ENCODE measurements at places on chromosomes 2 and 18.

DNA sequence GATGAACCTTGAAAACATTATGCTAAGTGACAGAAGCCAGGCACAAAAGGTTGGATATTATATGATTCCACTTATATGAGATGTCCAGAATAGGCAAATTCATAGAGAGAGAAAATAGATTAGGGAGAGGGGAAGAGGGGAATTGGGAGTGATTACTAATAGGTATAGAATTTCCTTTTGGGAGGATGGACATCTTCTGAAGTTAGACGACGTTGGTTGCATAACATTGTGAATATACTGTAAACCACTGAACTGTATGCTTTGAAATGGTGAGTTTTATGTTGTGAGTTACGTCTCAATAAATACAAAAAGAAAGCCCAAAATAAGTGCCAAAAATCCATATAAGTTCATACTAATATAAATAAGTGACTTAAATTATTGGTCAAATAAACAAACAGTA is 18.6 kb upstream of the CYP26B1 start:
- DNase-seq: no peak

DNA sequence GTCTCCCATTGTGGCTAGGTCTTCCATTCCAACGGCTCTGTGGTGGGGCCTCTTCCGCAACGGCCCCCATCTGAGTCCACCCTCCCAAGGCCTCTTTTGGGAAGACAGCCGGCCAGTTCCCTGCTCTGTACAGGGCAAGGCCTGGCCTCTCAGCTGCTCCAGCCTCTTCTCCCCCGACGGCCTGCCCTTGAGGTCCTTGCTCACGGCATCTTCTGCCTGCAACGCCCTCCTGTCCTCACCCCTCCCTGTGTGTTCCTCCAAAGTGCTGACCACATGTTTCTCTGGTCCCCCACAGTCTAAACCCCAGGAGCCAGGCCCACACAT is 16.0 kb downstream of the HS6ST1 start:
- DNase-seq: no peak

DNA sequence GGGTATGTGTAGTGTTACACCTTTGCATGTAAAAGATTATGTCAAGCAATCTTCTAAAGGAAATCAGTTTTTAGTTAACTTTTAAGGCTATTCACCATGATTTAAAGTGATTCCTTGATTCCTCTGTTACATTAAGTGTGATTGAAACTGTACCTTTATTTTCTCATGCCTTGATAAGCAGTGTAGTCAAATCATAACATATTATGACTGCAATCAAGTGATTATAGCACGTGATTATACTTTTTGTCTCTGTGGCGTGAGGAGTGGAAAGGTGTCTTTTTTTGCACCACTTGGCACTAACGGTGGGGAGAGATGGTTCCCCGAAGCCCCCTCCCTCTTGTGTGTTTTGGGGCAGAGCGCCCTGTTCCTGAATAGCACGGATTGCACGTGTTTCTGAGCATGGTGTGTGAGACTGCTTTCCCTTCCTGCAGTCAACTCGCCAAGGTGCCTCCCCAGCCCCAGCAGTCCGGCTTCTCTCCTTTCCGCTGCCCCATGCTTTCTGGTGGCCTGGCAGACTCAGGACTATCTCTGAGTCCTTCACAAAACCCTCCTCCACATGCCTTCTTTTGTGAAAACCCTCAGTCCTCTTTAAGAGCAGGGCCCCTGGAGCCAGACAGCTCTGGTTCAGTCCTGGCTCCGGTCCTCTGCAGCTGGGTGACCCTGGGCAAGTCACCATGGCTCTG is 68.4 kb downstream of the AGAP1 start:
- no peak for DNase-seq

- DNase-seq: no peak
These were observed 79.5 kb downstream of the INPP4A start for GRCh38 chr2:98524168-98524567.

GRCh38 chr2:111219285-111219684 is 98.6 kb downstream of the BCL2L11 start:
- DNase-seq: no peak

GRCh38 chr2:40430776-40431599 is 20.9 kb downstream of the SLC8A1 start:
- no peak for DNase-seq

DNA sequence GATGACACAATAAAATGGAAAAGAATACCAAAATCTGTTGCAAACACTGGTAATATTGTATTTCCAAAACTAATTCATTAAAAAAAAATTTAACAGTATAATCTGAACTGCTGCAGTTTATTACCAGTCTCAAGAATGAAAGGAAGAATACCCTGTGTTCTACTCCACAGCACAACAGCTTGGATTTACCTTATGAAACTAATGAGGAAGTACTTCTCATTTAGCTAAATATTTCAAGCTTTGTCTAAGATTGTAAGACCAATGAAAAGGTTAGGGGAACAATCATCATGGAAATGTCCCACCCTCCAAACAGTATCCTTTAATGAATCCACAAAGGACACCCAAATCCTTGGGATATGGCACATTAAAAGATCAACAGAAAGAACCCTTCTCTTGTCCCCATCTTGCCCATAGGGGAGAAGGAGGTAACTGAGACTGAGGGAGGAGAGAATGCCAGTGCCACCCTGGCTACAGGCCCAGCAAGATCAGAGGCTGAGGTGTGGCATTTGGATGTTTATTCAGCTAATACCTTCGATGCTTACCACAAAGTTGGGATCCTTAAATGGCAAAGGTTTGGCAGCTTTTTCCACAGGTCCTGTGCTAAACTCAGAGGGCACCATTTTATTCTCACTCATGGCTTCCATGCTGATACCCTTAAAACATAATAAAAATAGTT is 17.7 kb downstream of the INO80C start:
- no peak for DNase-seq

DNA sequence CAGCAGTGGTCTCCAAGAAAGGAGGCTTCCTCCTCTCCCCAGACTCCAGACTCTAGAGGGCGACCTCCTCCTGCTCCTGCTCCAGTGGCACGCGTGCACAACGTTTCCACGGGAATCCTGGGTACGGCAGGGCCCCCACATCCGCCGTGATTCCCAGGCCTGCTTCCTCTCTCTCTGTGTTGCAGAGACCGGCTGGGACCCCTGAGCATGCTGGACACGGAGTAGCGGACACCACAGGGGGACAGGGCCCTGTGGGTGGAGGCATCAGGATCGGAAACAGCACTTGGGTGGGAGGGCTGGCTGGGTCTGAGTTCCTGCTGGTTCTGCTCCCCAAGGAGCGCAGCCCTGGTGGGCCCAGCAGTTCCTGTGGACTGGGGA is 75.9 kb upstream of the SLC35G4 start:
- no peak for DNase-seq

- DNase-seq: no peak
These were observed 86.2 kb upstream of the GLS start for GRCh38 chr2:190794377-190794776.

DNA sequence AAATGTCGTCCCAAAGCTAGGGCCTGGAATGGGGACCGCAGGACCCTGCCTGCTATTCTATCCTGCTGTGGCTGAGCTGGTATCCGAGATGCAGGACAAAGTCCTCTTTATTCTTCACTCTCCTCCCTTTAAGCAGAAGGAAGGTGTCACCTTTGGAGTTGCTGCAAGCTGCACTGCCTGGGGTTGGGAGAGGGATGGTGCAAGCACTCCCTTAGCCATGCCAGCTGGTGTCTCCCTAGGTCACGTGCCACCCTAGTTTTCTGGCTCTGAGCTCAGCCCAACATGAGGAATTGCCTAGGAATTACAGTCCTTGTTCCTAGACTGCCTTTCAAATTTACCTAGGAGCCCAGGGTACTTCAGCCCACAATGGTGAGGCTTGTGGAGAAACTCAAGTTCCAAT is 21.4 kb upstream of the FAM228A start:
- DNase-seq: no peak

DNA sequence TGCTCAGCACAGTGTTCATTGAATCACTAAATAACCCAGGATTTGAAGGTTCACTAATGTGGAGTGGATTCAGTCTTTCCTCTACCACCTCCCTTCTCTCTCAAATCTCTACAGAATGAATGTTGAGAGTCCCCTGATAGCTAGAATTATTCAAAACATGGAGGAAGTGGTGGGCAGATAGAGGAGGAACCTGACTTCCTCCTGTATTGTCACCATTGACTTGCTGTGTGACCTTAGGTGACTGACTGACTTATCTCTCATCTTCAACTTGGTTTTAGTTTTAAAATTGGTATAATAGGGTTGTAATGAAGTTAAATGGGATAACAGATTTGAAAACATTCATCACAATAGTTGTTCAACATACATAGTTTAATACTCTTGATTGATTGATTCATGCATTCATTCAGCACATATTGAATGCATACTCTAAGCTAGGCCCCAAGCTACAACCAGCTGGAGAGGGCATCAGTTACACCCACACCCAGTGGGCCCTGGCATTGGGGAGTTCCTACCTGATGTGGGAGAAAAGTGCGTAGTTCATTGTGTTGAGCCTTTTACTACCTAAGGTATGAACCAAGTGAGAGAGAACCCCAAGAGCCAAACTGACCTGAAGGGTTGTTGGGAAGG is 96.0 kb downstream of the WDR7 start:
- DNase-seq: no peak

DNA sequence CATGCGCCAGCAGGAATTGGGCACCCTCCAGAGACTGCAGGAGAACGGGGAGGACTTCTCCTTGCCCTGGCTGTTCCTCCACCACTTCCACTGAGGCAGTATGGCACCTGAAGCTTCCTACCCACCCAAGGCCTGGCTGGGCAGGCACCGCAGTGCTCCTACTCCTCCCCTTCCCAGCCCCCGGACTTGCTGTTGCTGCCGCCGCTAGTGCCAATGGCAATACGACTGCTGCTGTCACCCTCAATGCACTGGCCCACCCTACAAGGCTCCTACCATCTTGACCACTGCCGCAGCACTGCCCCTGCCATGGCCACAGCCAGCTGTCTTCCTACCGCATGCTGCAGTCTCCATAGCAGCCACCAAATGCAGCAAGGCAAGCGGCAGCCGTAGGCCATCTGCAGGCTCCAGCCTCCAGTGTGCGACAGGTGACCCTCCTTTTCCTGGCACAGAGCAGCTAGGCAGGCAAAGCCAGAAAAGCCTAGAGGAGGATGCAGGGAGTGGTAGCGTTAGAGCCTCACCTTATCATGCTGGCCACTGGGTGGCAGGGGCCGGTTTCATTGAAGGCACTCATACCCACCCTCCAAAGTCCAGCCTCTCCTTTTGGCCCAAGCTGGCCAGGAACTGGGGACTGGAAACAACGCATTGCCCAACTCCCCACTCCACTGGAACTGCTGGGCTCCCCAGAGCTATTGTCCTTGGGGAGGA is 47.4 kb upstream of the ANKRD62 start:
- no peak for DNase-seq

DNA sequence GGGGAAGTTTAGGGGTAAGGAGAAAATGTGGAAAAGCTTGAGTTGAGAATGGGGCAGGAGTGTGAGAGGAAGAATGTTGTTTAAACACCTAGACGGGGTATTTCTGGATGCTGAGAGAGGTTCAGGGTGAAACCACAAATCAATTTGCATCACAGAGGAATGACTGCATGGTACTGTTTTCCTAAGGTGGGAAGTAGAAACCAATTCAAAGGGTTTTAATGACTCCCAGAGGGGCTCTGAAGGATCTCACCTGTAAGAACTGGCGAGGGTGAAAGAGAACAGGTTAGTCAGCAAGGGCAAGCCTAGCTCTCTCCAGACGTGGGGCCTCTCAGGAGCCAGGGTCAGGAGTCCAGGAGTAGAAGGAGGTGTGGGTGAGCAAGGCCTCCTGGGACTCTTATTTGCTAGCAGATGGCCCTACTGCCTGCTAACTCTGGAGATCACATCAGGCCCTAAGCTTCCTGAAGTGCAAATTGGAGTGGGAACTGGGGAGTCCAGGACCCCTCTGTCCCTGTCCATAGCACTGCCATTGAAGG is 133.0 kb upstream of the CELF4 start:
- no peak for DNase-seq

- no peak for DNase-seq
These were observed 62.0 kb upstream of the SGPP2 start for GRCh38 chr2:222362336-222362735.

DNA sequence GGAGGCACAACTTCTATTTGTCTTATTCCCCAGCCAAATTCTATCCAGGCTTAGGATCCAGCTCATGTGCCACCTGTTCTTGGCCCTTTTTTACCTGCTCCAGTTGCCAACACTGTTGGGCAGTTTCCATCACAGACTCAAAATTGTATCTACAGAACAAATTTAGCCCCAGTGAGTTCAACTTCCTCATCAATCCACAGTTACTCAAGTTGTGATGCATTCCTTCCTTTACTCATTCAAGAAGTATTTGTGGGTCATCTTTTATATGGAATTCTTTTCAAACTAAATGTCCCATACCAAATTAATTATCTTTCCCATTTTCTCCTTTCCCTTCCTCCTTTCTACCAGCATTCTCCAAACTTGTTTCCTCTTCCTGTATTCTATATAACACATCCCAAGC is 12.7 kb upstream of the DDX18 start:
- no peak for DNase-seq

- DNase-seq: peak; percentile 65
These were observed 26.3 kb downstream of the MRPL35 start for GRCh38 chr2:86225581-86225980.

DNA sequence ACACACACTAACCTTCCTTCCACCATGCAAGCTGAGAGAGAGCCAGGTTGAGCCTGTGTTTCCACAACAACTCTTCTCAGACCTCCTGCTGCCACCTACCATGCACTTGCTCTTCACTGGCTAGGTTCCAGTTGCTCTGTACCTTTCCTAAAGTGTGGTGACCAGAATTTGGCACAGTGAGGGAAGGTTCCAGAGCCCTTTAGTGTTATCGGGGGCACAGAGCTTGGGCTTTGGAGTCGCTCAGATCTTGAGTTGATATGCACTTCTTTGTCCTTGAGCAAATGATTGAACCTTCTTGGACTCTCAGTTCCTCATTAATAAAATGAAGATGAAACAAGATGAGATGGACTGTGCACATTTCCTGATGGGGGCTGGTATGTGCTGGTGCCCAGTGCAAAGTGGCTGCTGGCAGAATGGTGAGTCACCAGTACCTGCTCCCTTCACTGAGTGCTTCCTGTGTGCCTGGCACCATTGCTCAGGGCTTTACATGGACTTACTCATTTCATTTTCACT is 47.1 kb downstream of the NEDD4L start:
- DNase-seq: no peak

DNA sequence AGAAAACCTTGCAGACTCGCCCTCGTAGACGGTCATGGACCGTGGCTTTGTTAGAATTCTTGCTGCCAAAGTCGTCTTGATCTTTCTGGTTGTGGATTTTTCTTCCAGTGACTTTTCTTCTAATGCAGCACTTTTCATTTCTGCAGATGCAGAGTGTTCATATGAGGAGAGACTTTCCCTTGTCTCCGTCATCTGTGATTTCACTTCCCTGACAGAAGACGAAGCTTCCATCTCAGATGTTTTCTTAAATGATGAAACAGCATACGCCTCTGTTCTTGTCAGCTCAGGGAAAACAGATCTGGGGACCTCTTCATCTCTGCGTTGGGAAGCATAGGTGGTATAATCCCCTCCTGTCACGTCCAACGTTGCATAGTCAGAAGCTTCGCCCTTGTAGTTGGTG is 50.9 kb downstream of the PLEKHA3 start:
- DNase-seq: no peak
